Stimulated activated CD4-positive, alpha-beta T cell treated with anti-CD3 and anti-CD28 coated beads, Interleukin-12 subunit alpha, Interleukin-12 subunit beta, amount 100 ng/mL, for 24 hours (primary cell): ENCODE measurements at places on chromosomes 5 and 9.
A peak's percentile ranks its signal among the peaks of the same experiment; 100 is the strongest.

GRCh38 chr5:9516591-9516990 lies 29.3 kb downstream of the SEMA5A start:
- DNase-seq = no peak

GRCh38 chr5:142954455-142954854 lies 184.3 kb downstream of the ARHGAP26 start:
- DNase-seq = no peak

DNA sequence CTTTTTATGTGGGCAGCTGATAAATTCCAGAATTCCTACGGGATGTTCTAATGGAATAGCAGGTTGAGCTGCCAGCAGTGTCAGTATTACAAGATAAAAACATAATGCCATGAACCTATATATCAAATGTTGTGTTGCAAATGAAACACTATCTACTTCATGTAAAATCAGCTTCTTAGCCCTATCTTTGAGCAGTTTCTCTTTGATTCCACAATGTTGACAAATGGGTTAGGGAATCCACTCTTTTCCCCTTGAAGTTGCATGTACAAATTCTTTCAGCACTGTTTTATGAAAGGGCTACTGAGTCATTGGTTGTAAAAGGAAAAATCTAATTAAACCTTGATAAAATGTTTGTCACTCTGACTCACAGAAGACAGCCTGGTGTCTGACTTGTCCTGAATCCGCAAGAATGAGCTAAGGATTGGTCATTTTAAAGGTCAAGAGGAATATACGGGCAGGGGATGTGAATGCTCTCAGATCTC lies 950.6 kb upstream of the NUDT12 start:
- no peak for DNase-seq

- DNase-seq = no peak
These were observed 323.4 kb downstream of the FBXL7 start for GRCh38 chr5:15823398-15823797.

- DNase-seq = no peak
These were observed 877.9 kb upstream of the WWC1 start for GRCh38 chr5:167413506-167413905.

- no peak for DNase-seq
These were observed 136.7 kb downstream of the RGS3 start for GRCh38 chr9:113600023-113600823.

DNA sequence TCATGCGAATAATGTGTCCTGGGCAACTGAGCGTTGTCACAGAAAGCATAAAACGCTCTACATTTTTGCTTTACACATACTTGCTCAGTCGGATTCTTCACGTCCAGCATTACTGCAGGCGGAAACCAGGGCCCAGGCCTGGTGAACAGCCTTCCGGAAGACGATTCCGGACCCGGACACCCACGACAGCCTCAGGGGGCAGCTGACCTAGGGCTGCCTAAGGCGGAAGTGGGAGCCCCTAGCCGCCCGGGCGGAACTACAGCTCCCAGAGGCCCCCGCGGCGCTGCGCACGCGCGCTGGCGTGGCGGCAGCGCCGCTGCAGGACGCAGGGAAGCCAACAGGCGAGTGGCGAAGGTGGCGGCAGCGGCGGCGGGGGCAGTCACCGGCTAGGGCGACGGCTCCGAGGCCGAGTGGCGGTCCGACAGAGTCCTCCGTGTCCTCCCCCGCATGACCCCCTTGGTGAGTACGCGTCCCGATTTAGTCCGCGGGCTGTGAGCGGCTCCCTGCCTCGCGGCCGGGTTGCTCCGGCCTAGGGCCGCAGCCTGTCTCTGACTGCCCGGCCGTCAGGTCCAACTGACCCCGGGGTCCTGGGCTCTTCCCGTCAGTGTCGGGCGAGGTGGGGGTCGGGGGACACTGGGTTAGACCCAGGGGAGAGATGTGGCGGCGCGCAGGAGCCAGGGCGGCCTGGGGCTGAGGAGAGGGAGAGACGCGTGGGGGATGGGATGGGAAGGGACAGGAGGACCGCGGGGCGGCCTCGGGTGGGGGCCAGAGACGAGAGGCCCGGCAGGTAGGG lies at the start of gene GAPVD1:
GAPVD1 (plus strand) TSS at position 326 of the 793 bp plus-strand sequence. CDS start 37,096 bp downstream, outside the sequence.
- DNase-seq = peak; percentile 84

DNA sequence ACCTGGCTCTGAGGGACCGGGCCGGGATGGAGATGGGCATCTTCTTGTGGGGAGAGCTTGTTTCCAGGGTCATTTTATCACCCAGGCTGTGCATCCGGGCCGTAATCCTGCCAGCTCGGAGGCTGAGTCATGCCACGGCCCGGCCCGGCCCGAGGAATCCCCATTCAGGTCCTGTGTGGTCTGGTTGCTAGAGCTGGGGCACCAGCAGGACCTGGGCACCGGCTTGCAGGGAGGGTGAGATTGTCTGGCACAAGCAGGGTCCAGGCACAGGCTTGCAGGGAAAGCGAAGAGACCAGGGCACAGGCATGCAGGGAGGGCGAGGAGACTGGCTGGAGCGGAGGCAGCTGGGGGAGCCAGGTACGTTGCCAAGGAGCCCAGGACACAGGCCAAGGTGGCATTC lies 106.8 kb downstream of the RXRA start:
- no peak for DNase-seq

GRCh38 chr5:79699763-79700400 lies 10.2 kb downstream of the CMYA5 start:
- no peak for DNase-seq

DNA sequence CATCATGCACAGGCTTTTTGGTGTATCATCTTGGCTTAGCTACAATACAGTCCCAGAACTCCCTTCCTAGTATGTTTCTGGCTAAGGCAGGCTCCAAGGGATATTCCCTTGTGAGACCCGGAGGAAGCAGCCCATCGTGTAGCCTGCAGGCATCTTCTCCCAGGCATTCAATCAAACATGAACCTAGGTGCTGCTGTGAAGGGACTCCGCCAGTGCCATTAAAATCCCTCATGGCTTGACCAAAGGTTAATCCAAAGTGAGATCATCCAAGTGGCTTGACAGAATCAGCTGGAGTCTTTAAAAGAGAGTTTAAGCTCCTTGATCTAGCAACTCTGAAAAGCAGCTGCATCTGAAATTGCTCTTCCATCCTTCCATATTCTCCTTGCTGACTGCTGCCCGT lies 333.9 kb downstream of the DIRAS2 start:
- DNase-seq = no peak

DNA sequence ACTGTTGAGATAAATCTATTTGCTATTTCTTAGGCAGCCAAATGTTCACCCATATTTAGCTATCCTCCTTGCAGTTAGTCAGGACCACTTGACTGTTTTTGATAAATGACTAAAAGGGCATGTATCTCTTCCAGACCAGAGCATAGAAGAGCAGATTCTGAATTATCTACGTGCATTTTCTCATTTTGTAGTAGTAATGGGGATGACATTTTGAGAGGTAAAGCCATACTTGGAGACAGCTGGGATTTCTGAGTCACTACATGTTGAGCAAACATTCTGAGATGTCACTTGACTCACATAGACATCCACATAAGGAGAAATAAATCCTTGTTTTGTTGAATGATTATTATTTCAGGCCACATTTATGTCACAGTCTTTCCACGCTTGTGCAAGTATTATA lies 297.6 kb downstream of the CDH10 start:
- no peak for DNase-seq

- no peak for DNase-seq
These were observed 68.9 kb downstream of the PRDM6 start for GRCh38 chr5:123157791-123158581.

DNA sequence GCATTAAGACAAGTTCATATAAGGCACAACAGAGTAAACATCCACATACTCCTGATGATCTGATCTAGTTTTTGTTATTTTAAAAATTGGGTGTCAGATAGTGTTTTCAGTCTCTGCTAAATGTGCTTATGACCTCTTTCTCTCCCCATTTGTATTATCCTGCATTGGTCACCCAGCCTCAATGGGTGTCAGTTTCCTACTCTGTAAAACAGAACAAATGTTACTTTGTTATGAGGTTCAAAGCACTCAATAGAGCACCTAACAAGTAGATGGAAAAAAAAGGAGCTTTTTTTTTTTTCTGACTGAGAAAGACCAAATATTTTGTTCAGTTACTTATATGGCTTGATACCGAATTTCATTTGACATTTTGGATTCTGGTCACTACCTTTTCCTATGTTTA lies 33.6 kb upstream of the RASGRF2 start:
- DNase-seq = no peak

DNA sequence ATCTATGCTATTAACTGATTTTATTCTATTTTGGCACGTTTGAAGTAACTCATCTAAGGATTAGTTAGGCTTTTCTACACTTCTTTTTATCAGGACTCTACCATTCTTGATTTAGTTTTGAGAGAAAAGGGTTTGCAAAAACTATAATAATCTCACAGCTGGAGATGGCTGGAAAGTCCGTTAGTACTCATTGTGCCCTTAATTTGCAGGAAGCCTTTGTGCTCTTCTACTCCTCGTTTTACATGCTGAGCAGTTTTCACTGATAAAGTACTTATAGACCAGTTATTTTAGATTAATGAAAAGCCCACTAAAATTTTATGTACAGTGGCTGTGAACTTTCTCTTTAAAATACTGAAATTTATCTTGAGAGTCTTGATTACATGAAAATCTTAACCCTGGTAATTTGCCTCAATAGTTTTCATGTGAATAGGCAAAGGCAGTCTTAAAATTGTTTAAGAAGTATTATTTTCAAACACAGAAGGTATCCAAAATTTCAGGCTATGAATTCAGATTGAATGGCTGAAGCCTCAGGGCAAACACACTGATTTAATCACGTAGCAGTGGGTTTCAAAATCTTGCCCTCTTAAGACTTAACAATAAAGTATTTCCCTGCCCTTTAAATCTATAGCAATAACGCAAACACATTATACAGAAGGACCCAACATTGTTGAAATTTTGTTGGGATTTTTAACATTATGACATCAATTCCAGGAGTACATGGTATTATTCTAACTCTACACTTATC lies 18.6 kb downstream of the MLLT3 start:
- no peak for DNase-seq

GRCh38 chr9:22244139-22245011 lies 202.2 kb upstream of the DMRTA1 start:
- DNase-seq = peak; percentile 17

DNA sequence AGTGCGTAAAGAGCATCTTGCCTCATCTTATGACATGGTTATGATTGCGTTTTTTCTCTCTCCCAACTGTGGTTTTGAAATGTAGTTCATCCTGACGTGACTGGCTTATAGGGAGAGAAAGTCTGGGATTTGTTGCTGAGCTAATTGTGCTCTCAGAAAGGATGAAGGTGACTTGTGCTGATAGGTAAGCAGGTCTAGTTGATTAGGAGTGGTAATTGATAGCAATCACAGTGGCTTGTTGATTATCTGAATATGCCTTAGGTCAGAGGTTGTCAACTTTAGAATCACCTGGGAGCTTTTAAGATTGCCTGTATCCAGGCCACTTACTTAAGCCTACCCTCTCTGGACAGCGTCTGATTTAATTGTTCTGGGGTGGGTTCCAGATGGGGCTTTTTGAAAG lies 117.8 kb downstream of the TLE4 start:
- no peak for DNase-seq

- no peak for DNase-seq
These were observed 261.4 kb upstream of the KLF4 start for GRCh38 chr9:107750741-107751566.

- DNase-seq = no peak
These were observed 9.2 kb upstream of the PHYKPL start for GRCh38 chr5:178241688-178242231.

- DNase-seq = no peak
These were observed 64.7 kb upstream of the NFIL3 start for GRCh38 chr9:91488341-91488740.

GRCh38 chr5:124055751-124056150 lies 543.8 kb downstream of the CSNK1G3 start:
- DNase-seq = no peak

DNA sequence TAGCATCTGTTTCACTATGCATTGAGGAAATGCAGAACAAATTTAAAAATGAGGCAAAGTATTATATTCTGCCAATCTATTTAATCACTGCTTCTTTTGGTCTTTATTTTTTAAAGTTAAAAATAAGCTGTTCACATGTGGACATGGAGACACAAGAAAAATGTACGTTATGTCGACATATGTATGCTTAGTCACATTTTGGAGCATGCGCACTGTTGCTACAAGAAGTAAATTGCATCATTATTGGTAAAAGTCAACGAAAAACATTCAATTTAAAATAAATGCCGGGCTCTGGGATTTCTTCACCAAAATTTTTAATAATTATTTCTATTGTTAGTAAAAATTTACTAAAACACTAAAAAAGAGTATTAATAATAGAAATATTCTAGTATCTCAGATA lies 876.3 kb upstream of the CTNND2 start:
- DNase-seq = no peak

DNA sequence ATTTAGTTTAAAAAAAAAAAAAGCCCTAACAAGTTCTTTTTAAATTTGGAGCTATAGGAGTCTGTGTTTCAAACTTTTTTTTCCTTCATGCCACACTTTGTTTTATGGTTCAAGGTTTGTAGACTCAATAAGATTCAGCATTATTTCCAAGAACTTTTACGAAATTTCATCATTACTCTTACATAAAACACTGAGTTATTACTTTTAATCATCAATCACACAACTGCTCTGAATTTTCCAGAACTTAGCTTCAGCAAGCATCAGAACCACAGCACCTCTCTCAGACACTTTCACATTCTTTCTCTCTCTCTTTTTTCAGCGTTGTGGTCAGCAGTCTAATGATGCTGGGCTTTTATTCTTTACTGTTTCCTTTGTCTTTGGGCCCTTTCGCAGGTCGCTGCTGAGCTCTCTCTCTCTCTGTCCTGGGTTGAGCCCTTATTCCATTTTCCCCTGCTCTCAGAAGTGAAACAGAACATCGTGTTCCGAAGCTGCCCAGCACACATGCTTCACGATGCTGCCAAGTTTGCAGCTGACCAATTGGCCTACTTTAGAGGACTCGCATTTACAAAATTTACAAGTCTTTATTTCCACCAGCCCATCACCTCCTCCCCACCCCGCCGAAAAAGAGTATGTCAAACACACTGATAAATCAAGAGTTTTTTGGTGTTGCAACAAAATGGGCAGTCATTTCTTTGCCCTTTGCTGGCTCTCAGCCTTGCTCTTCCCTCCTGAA lies 44.6 kb upstream of the PIK3R1 start:
- no peak for DNase-seq

- DNase-seq = no peak
These were observed 3.4 kb downstream of the RAPGEF1 start for GRCh38 chr9:131736431-131736830.

DNA sequence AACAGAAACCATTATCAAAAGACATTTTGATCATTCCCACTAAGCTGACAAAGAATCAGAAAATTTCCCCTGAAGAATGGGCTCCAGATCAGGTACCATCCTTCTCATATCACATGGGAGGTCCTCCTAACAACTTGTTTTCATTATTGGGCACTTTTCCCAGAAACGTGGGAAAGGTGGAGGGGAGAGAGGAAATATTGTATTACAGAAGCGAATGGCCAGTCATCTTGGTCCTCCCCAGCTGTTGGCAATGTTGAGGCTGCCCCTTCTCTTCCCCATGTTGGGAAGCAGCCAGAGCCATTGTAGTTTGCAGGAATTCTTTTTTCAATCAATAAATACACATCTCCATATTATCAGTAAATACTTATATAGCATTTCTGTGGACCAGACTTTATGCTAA lies 126.2 kb upstream of the ZNF608 start:
- DNase-seq = no peak
